Hematopoietic multipotent progenitor cell treated with erythropoietin and hydrocortisone succinate and interleukin-3 and kit ligand, for 8 days (in vitro differentiated cells): ENCODE measurements at places on chromosomes 5 and 9.

DNA sequence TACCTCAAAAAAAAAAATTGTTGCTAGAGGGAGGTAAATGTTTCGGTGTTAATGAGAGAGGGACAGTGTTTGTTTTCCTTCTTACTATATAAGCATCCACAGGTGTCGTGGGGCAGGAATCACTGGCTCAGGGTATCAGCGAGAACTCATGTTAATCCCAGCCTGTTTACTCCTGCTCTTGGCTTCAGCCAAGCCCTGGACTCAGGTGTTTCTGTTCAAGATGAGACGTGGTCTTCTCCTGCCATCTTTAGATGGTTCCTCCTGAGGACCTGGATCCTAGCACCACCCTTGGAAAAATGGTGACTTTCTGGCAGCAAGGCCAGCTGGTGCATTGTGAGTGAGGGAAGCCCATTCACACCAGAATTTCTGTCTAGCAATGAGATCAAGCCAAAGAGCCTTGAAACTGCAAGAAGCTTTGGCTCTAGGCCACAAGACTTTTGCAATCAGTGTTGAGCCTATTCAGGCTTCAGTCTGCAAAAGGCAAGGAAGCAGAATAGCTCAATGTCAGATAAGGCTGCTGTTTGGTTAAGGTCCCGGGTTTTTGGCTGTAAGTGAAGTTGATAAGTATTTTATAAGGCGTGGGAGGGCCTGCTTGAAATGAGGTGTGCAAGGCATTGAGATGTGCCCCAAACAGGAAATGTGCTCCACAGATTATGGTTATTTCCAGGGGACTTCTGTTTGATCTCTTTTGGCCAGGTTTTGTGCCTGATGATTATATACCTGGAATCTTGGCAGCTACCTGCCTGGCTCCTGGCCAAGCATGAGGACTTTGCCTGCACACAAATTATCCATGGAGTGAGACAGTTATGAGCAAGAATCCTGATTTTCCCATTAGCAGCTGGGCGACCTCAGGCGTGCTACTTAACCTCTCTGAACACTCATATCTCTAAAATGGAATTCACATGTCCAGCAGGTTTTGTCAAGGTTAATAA is 99.8 kb downstream of the TENT4A start:
- DNase-seq, result peak; percentile 7

DNA sequence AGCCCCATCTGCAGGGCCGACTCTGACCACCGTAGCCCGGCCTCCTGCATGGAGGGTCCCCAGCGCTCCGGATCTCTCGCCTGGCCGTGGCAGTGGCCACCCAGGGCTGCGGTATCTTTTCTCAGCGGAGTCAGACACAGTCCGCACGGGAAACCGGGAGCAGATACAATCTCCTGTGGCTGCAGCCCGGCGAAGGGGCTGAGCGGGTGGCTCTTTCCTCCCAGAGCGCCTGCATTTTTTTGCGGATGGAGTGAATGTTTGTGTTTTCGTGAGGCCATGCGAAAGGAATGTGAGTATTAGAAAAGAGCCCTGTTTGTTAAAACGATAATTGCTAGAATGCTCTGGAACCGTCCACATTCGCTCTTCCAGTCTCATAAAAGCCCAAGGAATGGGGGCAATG is 53.4 kb upstream of the PTCH1 start:
- no peak for DNase-seq

DNA sequence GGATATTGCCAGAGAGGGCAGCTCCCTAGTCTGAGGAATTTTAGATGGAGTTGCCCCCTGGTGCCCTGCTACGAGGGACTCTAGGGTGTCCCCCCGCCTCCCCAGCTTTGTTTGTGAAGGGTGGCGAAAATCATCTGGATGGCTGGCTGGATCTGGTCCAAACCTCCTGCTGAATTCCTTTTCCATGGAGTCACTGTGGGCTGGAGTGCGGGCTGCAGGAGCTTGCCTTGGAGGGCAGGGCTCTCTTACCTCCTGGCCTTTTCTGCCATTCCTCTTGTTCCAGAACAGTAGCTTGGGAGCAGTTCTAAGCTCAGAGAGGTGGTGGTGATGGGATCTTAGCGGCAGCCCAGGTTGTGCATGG is 2.1 kb downstream of the SYNPO start:
- no peak for DNase-seq

DNA sequence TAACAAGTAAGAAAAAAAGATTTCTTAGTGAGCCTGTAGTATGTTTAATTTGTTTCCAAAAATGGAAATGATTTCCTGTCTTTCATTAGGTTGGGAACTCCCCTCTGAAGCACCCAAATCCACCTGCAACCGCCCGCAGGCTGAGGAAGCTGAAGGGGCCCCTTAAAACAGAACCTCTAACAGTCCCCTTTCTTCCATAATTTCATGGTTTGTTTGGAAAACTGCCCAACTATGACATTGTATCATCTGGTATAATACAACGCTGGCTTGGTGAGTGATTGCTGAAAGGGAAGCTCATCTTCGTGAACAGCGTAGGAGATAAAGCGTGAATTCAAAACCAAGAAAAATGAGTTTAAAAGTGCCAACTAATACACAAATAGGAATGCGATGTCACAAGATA is 215.5 kb downstream of the FSTL4 start:
- no peak for DNase-seq

DNA sequence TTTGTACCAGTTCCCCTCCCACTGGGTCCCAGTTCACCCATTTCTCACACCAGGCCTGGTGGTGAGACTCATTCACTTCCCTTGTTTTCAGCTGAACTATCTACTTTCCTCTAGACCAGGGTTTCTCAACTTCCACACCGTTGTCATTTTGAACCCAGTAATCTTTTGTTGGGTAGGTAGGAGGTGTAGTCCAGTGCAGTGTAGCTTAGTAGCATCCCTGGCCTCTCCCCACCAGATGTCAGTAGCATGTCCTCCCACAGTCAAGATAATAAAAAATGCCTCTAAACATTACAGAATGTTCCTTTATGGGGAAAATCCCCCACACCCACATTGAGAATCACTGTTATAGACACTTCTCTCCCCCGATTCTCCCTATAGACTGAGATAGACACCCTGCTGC is 299.1 kb downstream of the EPB41L4A start:
- no peak for DNase-seq

DNA sequence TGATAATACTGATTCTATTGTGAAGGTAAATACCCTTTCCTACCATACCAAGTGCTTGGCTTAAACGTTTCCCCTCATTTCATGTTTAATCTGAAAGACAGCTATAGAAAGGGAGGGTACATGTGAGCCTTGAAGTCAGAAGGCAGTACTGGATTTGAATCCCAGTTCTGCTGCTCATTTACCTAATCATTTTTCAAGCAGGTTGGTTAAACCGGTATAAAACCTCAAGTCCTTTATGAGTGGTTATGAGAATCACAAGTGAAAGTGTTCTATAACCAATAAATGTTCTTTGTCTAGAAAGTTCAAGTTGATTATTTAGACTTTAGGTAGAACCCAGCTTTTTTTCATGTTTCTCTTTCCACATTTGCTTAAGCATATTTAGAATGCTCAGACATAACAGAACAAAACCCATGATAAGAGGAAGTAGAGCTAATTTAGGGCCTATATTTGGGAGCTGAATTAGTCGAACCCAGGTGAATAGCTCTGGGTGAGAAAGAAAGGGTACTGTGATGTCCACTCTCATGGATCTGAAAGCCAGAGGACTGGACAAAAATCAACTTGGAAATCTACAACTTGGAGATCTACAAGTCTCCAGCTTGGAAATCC is 29.7 kb upstream of the F2RL2 start:
- no peak for DNase-seq

DNA sequence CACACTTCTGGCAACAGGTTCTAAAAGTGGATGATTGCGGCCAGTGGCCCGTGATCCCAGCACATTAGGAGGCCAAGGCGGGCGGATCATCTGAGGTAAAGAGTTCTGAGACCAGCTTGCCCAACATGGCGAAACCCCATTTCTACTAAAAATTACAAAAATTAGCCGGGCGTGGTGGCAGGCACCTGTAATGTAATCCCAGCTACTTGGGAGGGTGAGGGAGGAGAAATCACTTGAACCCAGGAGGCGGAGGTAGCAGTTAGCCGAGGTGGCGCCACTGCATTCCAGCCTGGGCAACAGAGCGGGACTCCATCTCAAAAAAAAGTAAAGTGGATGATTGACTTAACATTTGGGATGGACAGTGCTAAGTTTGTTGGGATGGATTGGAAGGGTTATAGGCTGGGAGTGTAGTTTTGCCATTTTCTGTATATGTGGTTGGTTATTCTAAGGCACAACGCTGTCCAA is 3.4 kb downstream of the MATR3 start:
- no peak for DNase-seq

DNA sequence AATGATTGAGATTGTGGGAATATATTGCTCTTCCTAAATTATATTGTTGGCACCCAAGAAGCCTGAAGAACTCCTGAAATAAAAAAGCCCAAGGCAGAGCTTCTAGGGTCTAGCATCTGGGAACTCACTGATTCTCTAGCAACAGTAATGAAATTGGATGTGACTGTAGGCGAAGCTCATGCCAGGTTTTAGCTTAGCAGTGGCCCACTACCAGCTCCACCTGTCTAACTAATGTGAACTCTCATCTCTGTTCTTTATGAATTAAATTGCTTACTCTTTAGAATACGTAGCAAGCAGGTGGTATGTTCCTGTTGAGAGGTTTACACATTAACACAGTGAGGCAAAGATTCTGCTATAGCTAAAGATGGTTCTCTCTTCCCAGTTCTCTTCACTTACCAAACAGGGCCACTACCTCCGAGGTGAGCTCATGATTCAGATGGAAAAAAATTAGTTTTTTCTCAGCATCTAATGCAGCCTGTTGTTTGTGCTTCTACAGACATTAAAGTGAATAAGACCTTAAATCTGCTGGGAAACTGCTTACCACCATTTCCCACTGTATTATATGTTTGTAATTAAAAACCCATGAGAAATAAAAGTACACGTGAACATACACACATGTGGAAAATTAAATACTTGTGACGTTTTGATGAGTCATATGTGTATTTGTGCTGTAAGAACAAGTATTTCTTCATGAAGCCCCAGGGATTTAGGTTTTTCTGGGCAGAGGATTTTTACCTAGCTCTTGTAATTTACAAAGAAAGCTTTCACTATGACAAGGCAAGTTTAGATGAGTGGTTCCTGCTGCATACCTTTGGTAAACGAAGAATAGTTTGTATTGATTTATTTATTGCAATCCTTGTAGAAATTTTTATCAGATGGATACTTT is 360.1 kb downstream of the KDM4C start:
- DNase-seq, result no peak

DNA sequence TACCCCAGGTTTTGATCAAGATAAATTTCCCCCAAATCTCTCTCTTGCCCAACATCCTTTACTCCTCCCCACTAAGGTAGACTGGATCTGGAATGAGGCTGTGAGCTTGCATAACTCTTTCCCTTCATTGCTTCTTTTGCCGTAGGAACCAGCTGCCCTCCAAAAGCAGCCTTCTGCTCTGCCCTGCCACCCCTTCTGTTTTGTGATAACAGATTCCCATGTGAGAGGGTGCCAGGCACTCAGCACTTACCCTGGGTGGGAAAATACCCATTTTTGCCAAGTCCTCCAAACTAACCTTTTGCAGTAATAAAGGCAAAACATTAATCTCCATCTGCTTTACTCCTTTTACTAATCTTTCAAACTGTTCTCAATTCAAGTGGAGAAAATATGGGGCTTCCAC is 182.6 kb downstream of the ASTN2 start:
- no peak for DNase-seq
